ENCODE measurements at places on chromosomes 5 and 9.

- DNase-seq, result no peak
These were observed 129.6 kb upstream of the NMUR2 start for GRCh38 chr5:152534641-152535040.

- DNase-seq, result peak; percentile 84
These were observed 35.6 kb upstream of the NREP start for GRCh38 chr5:111792471-111793058.

DNA sequence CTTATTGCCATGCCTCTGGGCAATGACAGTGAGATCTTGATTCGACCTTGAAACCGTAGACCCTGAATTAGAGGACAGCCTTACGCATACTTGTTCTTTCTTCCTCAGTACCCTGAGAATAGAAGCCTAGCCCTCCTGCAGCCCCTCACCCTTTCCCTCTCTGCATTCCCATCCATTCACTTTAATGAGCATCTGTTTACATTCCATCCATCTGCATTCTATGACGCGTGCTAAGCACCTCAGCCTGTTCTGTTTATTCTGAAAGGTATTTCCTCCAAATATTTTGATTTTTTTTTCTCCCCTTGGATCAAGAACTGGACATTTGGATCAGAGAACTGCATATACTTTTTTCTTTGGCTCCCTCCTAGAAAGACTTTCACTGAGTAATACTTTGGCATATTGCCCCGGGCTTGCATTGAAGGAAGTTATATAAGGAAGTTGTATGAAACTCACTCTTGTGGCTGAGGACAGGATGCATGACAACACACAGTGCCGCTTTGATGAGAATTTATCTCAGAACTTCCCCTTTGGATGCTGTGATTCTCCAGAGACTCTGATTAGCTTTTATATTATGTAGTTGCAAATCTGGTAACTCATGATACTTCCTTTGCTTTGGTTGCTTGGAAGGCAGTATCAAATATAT is 15.7 kb downstream of the TMEM8B start:
- DNase-seq, result peak; percentile 93

GRCh38 chr9:129377931-129378661 is 200.0 kb upstream of the IER5L start:
- no peak for DNase-seq

DNA sequence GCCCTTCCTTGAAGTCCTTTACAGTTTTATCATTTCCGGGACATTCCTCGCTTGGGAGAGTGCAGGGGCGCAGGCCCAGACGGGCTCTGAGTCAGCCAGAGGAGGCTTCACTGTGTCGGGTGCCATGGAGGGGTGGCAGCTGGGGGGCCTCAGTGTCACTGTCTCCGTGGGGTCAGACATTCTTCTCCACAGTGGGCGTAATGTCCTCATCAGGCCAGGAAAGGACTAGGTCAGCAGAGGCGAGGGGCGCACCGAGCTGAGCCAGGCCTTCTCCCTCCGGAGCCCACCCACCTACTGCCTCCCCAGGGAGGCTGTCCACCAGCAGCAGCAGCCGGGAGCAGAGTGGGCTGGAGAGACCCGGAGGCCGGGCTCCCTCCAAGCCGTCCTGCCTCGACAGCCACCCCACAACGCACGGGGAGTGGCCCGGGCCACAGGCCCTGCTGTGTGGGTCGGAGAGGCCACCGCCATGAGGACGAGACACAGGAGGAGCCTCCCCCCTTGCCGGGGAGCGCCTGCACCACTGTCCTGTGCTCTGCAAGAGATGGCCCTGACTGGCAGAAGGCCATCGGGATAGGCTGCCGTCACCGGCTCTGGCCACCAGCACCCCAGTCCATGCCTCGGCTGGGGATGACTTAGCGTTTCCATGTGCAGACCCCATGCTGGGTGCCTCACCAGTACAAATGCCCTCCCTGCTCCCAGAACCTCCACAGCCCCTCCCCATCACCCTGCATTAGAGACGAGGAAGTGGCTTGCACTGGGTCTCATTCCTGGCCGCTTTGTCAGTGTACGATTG is 26.5 kb downstream of the SARDH start:
- peak; percentile 59 for DNase-seq

GRCh38 chr9:131270171-131271015 is 5.9 kb downstream of the FAM78A start:
- no peak for DNase-seq

DNA sequence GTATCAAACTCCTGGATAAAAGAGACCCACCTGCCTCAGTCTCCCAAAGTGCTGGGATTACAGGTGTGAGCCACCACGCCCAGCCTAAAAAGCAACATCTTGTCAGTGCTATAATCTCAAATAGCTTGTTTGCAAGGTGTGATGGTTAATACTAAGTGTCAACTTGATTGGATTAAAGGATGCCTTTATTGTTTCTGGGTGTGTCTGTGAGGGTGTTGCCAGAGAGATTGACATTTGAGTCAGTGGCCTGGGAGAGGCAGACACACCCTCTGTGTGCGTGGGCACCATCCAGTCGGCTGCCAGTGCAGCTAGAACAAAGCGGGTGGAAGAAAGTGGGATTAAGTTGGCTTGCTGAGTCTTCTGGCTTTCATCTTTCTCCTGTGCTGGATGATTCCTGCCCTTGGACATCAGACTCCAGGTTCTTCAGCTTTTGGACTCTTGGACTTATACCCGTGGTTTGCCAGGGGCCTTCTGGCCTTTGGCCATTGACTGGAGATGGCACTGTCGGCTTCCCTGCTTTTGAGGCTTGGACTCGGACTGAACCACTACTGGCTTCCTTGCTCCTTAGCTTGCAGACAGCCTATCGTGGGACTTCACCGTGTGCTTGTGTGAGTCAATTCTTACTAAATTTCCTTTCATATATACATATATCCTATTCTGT is 28.1 kb downstream of the TARS1 start:
- DNase-seq, result no peak

- DNase-seq, result no peak
These were observed 450.4 kb upstream of the CHD1 start for GRCh38 chr5:99379187-99379586.

DNA sequence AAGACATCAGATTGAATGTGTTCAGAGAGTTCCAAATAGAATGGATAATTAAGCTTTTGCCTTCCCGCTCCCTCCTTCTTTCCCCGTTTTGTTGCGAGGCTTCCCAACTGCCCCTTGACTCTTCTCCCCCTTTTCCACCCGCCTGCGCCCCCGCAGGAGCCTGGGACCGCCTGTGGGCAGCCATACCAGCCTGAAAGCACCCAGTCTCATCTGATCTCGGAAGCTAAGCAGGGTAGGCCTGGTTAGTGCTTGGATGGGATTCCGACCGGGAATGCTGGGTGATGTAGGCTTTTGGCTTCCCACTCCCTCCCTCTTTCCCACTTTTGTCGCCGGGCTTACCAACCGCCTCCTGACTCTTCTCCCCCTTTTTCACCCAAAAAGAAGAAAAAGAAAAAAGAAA is 6.8 kb upstream of the HSD17B4 start:
- no peak for DNase-seq

- DNase-seq, result peak; percentile 49
These were observed 29.0 kb downstream of the MTMR12 start for GRCh38 chr5:32283539-32284377.

DNA sequence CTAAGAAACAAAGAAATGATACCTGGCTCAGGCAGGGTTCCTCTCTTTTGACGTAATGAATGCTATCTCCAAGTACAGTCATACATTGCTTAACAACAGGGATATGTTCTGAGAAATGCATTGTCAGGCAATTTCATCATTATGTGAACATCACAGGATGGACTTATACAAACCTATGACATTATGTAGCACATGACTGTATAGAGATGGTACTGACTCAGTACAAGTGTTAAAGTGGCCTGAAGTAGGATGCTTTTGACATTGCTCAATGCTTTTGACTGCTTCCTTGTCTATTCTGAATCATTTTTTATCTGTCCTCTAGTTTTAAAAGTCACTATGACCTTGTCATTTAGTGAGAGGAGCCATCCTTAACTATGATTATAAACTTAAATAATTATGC is 147.6 kb downstream of the NR2F1-AS1 start:
- peak; percentile 59 for DNase-seq

DNA sequence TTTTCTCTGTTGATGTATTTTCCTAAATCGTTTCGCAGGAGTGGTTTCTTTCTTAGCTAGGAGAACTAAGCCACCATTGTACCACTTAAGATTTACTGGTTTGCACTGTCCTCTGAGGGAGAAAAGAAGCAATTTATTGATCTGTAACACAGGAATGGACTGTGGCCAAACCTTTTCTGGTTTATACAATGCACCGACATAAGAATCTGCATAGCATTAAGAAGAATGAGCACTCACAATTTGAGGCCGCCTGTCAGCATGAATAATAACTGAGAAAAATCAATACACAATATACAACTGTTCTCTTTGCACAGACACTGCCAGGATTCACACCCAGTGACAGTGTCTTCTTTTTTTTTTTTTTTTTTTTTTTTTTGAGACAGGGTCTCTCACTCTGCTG is 168.6 kb upstream of the DMRT1 start:
- no peak for DNase-seq

GRCh38 chr9:115362640-115363039 is 244.7 kb upstream of the TNC start:
- DNase-seq, result no peak

DNA sequence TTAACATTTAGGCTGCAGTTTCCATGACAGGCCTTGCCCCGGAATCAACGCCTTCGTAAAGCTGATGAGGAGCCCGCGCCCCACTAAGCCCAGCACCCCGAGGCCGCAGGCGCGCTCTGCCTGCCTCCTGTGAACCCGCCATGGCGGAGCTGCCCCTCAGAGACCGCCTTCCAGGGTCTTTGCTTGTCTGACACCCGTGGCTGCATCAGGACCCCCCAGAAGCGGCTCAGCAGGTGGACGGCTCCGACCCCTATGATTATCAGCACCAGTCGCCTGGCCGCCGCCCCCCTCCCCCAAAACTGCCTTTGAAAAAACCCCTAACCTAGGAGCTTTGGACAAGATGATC is 507 bp upstream of the DPH7 start:
- no peak for DNase-seq

- DNase-seq, result no peak
These were observed 128.7 kb downstream of the ATG10 start for GRCh38 chr5:82100303-82101077.

Data from EH (cell line).